Stimulated activated CD4-positive, alpha-beta T cell treated with anti-CD3 and anti-CD28 coated beads, TNF-alpha, amount 100 ng/mL, for 24 hours (primary cell): ENCODE measurements at places on chromosomes 5 and 9.

GRCh38 chr5:54932789-54933188, 52.6 kb downstream of the ESM1 start:
- DNase-seq = no peak

- DNase-seq = no peak
Observed at GRCh38 chr5:36658038-36658756, 51.8 kb downstream of the SLC1A3 start.

DNA sequence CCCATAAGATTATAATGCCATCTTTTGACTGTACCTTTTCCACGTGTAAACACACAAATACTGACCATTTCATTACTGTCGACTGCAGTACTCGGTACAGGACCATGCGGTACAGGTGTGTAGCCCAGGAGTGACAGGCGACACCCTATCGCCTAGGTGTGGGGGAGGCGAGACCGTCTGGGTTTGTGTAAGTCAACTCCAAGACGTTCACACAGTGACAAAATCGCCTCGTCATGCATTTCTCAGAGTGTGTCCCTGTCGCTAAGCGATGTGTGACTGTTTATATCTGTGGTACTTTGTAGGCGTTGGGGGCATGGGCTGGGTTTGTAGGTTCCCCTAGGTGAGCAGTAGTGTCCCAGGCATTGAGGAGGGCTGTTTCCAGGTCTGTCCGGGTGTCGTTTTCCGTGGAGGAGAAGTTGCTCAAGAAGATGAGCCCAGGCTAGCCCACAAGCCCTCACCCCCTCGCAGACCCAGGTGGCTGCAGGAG, 20.3 kb downstream of the NEK6 start:
- no peak for DNase-seq

GRCh38 chr5:79929095-79929494, 62.0 kb downstream of the MTX3 start:
- DNase-seq = no peak

GRCh38 chr5:99308131-99308530, 379.3 kb upstream of the CHD1 start:
- DNase-seq = no peak

- no peak for DNase-seq
Observed at GRCh38 chr5:142128675-142129208, 20.2 kb downstream of the NDFIP1 start.

- no peak for DNase-seq
Observed at GRCh38 chr5:83428126-83428525, 43.4 kb upstream of the VCAN start.
